ENCODE measurements at places on chromosomes 1 and 21.

DNA sequence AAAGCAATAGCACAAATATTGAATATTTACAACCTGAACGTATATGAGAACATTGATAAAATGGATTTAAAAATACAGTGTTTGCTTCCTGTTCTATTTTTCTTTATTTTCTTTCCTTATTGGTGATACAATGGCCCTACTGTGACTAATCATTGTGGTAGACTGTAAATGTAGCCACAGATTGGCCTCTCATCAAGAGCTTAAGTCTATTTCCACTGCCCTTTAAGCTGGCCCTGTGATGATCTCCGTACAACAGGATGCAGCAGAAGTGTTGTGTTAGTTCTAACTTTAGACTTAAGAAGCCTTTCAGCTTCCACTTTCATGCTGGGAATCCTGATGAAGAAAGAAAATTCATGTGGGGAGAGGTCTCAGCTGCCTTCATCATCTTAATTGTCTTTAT lies 285.6 kb upstream of the B3GALT2 start:
- DNase-seq = no peak

- DNase-seq = no peak
Measured at GRCh38 chr1:51906306-51907078, 28.0 kb upstream of the NRDC start.

- no peak for DNase-seq
Measured at GRCh38 chr1:25523542-25523941, 19.9 kb upstream of the LDLRAP1 start.

DNA sequence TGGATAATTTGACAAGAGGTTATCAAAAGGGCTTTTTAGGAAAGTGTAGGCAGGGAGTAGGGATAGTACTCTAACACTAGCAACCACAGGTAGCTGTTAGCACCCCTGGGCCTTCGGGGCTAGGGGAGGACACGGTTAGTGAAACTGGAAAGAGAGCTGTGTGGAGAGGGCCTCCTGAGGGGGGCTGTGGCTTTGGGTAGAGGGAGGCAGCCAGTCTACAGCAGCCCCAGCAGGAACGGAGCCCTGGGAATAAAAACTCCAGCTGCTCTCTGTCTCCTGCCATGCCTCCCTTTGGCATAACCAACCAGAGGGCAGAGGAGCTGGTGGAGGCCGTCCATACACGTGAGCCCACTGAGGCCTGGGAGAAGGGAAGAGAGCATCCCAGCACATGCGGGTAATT lies 223.2 kb downstream of the FOXD2 start:
- DNase-seq = no peak

GRCh38 chr1:111227434-111227833 lies at the start of gene CHI3L2:
Gene CHI3L2 (plus strand): TSS chr1:111227713. CDS start chr1:111227730, 17 bp downstream.
- no peak for DNase-seq

GRCh38 chr21:39632796-39633442 lies 20.2 kb downstream of the B3GALT5 start:
- DNase-seq = no peak

DNA sequence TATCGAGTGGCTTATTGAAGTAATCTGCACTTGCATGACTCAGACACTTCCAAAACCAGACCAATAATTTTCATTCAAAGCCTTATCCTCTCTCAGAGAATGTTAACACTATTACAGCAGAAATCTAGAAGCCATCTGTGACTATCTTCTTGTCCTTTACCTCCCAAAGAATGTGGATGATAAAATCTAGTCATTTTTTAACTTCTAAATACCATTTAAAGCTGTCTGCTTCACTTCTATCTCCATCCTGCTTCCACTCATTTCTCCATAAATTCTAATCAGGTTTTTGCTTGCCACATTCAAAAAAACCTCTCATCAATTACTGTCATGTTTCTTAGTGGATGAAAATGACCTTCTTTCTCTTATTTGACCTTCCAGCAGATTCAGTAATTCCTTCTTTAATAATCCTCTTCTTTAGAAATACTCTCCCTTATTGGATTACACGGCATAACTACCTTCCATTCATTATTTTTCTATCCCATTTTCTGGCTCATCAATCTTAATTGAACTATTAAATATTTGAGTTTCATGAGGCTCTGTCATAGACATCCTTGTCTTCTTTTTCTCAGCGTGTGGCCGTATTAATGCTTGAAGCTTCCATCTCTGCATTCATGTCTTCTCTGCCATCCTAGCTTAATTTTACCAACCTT lies 1999.4 kb downstream of the MRPL39 start:
- DNase-seq = no peak

- no peak for DNase-seq
Measured at GRCh38 chr1:66266350-66266749, 267.6 kb upstream of the SGIP1 start.

DNA sequence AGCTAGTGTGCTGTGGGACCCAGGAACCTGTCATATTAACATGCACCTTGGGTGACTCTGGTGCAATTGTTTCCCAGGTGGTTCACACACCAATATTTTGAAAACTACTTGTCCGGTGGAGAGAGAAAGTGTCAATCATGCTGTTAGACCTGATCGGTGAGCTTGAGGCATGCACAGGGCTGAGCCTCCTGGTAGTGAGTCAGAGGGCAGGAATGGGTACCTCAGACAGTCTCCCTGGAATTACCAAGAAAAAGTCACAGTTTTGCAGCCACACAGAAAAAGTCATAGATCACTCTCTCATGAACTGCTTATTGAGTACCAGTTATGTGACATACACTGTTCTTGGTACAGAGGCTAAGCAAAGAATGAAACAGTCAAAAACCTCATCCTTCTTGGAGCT lies 140.1 kb upstream of the NFIA start:
- DNase-seq = no peak

GRCh38 chr1:225156254-225156653 lies 226.8 kb downstream of the DNAH14 start:
- DNase-seq = no peak

GRCh38 chr1:172980456-172980855 lies 70.3 kb downstream of the TNFSF18 start:
- no peak for DNase-seq

GRCh38 chr1:156108664-156109241 lies 5.8 kb upstream of the LMNA start:
- DNase-seq = no peak

DNA sequence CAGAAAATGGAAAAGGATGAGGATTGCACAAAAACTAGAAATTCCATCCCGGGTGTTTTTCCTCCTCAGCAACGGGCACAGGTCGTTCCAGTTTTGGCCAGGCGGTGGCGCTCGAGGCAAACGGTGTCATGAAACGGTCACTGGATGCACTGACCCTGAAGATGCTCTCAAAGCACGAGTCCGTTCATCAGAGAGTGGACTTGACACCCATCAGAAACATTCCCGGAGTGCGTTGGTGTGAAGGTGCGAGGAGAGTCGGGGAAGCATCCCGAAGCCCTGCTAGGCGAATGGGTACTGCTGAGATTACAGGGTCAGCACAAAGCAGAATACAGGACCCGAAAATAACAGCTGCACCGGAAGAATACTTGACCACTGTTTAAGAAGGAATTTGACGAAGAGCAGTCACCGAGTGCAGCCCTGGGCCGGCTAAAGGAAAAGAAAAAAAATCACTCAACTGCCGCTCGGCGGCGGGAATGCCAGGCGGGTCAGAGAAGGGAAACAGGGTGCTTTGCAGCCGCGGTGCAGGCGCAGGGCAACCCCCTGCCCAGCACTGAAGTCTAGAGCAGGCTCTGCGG lies 71.7 kb upstream of the ETS2 start:
- DNase-seq = no peak

DNA sequence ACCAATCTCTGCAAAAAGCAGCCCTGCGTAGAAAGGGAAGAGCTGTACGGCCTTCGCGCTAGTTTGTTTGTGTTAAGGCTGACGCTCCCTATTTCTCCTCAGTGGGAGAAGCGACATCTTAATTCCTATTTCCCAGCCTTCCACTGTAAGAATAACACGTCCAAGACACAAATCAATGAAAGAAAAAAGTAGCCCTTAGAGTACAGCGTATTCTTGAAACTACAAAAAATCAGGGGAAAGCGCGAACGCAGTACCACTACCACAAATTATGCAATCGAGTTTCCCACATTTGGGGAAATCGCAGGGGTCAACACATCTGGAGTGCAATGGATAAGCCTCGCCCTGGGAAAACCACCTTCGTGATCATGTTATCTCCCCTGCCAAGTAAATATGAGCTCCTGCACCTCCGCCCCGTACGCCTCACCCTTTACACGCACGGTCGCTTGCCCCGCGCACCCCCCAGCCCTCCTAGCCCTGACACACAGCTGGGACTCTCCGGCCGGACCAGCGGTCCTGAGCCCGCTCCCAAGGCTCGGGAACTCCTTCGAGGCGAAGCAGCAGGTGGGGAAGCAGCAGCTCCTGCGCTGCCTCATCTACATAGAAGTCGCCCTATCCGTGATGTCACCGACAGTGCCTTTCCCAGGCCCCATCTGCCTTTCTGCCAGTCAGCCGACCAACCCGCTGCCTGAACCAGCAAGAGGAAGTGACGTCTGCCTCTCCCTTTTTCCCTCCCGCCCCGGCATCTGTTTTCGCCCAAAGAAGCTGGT lies 94.7 kb downstream of the PPIAL4G start:
- DNase-seq = peak; percentile 93

- DNase-seq = no peak
Measured at GRCh38 chr1:217542136-217542777, 88.6 kb downstream of the GPATCH2 start.

DNA sequence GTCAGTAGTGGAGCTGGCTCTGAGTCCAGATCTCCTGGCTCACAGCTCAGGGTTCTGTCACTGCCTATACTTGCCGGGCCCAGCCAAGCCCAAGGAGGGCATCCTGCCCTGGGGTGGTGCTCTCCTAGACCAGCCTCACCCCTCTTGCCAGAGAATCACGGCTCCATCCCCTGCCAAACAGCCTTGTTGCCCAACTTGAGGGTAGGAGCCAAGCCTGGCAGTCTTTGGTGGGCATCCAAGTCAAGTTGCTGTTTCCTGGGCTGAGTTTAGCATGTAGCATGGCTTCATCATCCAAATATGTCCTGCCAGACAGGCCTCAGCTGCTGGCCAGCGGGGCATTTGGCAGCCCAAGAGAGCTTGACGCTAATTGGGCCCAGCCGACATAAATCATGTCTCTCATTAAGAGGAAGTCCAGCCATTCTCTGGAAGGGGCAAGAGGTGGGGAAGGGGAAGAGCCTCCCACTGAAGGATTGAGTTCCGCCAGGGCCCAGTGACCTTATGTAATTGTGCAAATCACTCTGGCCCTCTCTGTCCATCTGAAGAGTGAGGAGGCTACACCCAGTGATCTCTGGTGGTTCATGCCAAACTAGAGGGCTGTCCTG lies 22.6 kb upstream of the TRABD2B start:
- no peak for DNase-seq

GRCh38 chr21:9767592-9768375 lies 753.6 kb upstream of the TPTE start:
- no peak for DNase-seq

- no peak for DNase-seq
Measured at GRCh38 chr1:91173346-91173890, 151.6 kb upstream of the ZNF644 start.

- DNase-seq = no peak
Measured at GRCh38 chr1:3306583-3307291, 147.7 kb upstream of the ARHGEF16 start.

- DNase-seq = no peak
Measured at GRCh38 chr1:77064246-77064645, 155.0 kb downstream of the PIGK start.

Data from NCI-H187 treated with DMSO at 0.1 percent for 48 hours (cell line).